ENCODE measurements at places on chromosomes 4 and X.

DNA sequence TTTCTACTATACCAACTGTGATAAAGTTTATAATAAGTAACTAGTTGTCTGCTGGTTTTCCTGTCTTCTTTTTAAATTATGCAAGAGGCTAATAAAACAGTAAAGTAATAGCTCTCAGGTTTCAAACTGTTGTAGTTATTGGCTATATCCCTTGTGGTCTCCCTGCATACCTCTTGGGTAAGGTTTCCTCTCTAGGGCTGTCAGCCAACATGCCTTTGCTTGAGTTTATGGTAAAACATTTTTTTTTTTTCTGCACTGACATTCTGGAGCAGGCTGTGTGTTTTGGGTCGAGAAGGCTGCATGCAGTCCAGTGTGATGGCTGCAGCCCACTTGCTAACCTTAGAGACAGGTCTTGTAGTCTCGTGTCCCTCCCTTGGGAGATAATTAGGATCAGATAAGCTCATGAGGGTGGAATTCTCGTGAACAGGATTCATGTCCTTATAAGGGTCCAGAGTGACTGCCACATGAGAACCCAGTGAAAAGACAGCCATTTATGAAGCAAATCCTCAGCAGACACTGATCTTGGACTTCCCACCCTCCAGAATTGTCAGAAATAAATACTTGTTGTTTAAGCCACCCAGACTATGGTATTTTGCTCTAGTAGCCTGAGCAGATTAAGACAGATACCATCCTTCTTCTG is 831.2 kb downstream of the CCSER1 start:
- no peak for DNase-seq

DNA sequence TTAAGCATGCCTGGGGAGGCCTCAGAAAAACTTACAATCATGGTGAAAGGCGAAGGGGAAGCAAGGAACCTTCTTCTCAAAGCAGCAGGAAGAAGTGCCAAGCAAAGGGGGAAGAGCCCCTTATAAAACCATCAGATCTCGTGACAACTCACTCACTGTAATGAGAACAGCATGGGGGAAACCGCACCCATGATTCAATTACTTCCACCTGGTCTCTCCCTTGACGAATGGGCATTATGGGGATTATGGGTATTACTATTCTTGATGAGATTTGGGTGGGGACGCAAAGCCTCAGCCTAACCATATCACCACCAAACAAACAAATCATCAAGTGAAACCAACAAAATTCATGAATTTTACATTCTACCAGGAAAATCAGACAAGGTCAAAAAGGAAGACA is 76.7 kb upstream of the TAB3 start:
- no peak for DNase-seq

- DNase-seq: no peak
Observed at GRCh38 chr4:110897784-110898183, 274.9 kb upstream of the PITX2 start.

DNA sequence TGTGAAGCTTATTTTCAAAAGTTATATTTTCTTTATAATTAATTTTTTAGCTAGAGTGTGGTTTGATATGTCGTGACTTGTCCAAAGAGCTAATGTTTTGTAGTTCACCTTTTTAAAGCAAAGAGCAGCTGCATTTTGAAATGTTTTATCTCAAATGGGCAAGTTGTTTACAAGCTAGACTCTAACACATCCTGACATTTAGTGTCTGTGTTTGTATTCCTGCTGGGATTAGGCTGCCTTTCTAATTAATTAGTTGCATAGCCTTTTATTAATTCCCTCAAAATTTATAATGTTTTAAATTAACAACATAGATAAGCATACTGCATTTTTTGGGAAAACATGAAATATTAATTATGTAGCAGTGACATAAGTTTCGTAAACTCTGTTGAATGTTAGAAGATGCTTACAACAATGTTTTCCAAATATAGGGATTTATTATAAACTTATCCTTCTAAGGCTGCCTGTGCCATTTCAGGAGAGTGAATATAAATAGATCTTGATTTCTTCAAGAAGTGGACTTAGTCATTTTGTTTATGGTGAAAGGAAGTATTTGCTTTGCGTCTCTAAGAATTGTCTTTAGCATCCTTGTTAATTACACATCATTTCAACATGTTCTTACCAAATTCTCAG is 37.7 kb upstream of the NUDT6 start:
- no peak for DNase-seq

- DNase-seq: no peak
Observed at GRCh38 chrX:130734713-130735112, 168.3 kb downstream of the ENOX2 start.

GRCh38 chr4:52701207-52701606 is 42.1 kb upstream of the USP46 start:
- no peak for DNase-seq

DNA sequence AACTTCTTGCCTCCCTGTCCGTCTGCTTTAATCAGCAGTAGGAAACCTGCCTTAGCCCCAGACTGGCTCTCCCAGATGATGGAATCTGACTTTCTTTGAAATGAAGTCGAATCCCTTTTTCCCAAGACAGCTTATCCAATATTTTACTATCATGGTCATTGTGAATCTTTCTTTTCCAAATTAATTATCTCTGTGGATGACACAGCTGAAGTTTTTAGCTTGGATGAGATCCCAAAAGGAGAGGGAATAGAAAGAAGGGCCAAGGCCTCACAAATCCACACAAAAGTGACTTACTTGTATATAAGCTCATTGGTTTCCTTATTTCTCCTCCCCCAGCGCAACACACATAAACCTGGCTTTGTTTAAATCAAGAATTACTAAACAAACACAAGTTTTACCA is 100.6 kb downstream of the RASL11B start:
- no peak for DNase-seq

All from AG09319 (cell line).